ENCODE measurements at places on chromosomes 6 and 20.

DNA sequence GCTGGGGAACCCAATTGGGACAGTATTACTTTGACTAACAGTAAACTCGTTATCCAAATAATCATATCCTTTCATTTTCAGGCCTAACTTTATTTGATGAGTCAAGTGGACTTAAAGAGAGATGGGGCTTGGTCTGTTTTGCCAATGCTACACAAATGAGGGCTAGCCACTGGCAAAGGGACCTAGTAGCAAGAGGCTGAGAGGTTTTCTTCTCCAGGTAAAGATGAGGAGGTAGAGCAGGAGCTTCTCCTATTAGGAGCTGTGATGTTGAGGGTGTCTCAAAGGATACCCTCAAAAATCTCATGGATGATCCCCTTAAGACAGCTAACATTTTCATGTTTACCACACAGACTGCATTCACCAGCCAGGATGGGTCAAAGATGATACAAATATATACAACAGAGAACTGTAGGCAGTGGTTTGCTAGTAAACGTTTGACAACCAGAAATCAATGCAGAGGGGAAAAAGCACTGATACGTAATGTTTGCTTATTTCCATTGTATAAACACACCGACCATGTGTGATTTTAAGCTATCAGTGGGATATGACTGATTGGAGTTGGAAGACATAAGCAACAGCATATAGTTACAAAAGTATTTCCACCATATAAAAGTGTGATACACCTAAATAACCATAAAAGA lies 153.3 kb downstream of the IBTK start:
- H3K36me3 ChIP-seq: no peaks in the 10 kb centered on the region
- H3K27ac ChIP-seq: no peak overlapping the region
- H3K4me3 ChIP-seq: no peak overlapping the region

DNA sequence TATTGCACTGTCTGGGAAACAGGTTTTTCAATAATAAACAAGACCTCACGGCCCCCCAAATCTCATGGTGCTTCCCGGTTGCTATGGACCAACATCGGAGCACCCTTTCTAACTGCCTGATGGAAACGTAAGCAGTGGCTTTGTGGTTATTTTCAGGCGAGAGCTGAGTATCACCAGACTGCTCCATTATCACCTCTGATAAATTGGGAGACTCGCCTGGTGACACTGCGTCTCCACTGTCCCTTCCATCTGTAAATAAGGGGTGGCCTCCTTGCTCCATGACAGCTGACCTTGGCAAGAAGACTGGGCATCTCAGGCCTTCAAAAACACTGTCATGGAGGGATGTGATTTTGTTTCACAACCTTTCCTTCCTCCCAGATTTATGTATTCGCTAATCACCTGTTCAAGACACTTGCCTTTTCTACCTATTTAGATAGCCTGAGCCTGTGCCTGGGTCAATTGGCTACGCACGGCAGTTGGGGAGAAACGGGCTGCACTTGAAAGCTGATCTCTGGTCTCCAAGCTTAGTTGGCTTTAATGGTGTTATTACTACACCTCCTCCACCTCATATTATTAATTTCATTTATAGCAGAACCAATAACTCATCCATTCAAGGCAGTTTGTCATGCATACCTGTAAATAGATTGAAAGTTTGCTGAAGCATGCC lies 17.7 kb upstream of the CDH4 start:
- H3K27ac ChIP-seq: no peak overlapping the region
- H3K4me1 ChIP-seq: no peaks in the 10 kb centered on the region
- H3K27me3 ChIP-seq: peaks cover 42% of the 10 kb centered on the region
- H3K36me3 ChIP-seq: peaks cover 4% of the 10 kb centered on the region

GRCh38 chr20:37822141-37822601 lies 80.8 kb upstream of the VSTM2L start:
- peaks cover 3% of the 10 kb centered on the region for H3K36me3 ChIP-seq
- no peak overlapping the region for H3K27ac ChIP-seq
- H3K4me3 ChIP-seq: no peak overlapping the region
- H3K27me3 ChIP-seq: no peaks in the 10 kb centered on the region

- no peak overlapping the region for H3K27ac ChIP-seq
- H3K4me3 ChIP-seq: no peak overlapping the region
- DNase-seq: no peak
- peaks cover 13% of the 10 kb centered on the region for H3K27me3 ChIP-seq
- H3K36me3 ChIP-seq: no peaks in the 10 kb centered on the region
Observed at GRCh38 chr20:25071734-25072133, 10.2 kb downstream of the VSX1 start.

DNA sequence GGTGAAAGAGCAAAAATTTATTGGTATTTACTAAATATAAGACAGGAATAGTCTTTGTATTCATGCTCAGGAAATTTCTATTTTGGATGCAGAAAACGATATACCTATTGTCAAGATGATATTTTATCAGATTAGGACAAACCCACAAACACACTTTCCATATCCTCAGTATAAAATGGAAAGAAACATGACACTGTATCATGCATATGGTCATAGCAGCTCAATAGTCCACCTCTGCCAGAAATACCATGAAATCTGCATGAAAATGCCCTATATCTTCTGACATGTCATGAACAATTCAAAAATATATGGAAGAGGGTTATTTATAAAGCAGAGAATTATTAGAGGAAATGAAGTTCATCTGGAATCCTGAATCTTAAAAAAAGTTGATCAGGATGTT lies 11.7 kb upstream of the HINT3 start:
- no peak for DNase-seq
- peak overlapping the region; percentile 95 for H3K27ac ChIP-seq
- H3K27me3 ChIP-seq: no peaks in the 10 kb centered on the region
- H3K4me3 ChIP-seq: no peak overlapping the region
- H3K36me3 ChIP-seq: peaks cover 9% of the 10 kb centered on the region

GRCh38 chr6:14874975-14875480 lies 370.8 kb upstream of the JARID2 start:
- H3K27me3 ChIP-seq: no peaks in the 10 kb centered on the region
- H3K4me1 ChIP-seq: peaks cover 24% of the 10 kb centered on the region
- no peak for DNase-seq
- no peak overlapping the region for H3K27ac ChIP-seq

DNA sequence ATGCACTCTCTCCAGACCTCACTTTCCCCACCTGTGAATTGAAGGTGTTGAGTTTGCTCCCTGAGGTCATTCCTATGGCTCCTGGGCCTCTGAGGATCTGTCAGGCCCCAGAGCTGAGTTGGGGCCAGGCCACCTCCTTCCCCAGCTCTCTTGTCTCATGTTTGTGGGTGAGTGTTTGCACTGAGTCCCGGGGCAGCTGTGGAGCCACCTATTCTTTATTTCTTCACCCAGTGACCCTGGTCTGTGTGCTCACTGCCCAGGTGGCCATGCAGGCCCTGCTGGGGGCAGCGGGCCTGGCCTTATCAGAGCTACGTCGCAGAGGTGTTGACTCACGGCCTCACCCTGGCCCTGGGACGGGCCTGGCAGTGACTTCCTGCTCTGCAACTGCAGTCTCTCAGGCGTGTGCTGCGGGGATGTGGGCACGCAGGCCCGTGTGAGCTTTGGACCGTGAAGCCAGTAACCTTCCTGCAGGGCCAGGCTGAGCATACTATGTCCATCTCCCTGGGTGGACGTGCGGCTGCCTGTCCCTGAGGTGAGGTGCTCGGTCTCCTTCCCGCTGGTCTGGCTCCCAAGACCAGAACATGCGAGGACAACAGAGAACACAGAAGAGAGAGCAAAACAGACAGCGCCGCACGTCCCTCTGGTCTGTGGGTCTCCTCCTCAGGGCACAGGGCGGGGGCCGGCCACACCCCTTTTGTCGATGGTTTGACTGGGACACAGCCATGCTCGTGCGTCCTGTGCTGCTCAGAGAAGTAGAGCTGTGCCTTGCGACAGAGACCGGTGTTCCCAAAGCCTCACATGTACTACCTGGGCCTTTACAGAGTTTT lies 12.1 kb downstream of the TMEM181 start:
- H3K4me3 ChIP-seq: peak overlapping the region; percentile 77
- DNase-seq: peak; percentile 84
- H3K27ac ChIP-seq: peak overlapping the region; percentile 97
- no peaks in the 10 kb centered on the region for H3K27me3 ChIP-seq
- H3K4me1 ChIP-seq: peaks cover 63% of the 10 kb centered on the region
- H3K36me3 ChIP-seq: peaks cover 32% of the 10 kb centered on the region

- DNase-seq: no peak
- no peaks in the 10 kb centered on the region for H3K27me3 ChIP-seq
- no peak overlapping the region for H3K27ac ChIP-seq
- peaks cover 9% of the 10 kb centered on the region for H3K4me1 ChIP-seq
Observed at GRCh38 chr6:3753228-3753835, 1.8 kb upstream of the PXDC1 start.

DNA sequence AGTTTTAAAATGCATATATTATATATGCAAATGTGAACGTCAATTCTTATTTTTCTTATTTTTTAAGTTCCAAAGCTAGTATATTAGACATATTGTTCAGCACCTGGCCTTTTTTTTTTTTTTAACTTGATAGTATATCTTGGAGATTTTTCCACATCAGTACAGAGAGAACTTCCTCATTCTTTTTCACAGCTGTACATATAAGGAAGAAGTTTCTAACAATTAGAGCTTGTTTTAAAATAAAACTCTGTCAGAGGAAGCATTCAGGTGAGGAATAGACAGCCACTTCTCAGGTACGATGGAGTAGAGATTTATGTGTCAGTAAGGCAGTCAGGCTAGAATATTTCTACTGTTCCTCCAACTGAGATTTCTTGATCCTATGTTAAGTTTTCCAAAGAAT lies 233.1 kb upstream of the SUPT3H start:
- no peak overlapping the region for H3K4me3 ChIP-seq
- DNase-seq: no peak
- peaks cover 19% of the 10 kb centered on the region for H3K36me3 ChIP-seq
- peaks cover 66% of the 10 kb centered on the region for H3K4me1 ChIP-seq
- peak overlapping the region; percentile 53 for H3K27ac ChIP-seq

GRCh38 chr20:41213150-41213820 lies 75.9 kb downstream of the PLCG1 start:
- no peaks in the 10 kb centered on the region for H3K36me3 ChIP-seq
- DNase-seq: no peak
- H3K4me1 ChIP-seq: peaks cover 10% of the 10 kb centered on the region
- H3K27ac ChIP-seq: no peak overlapping the region

DNA sequence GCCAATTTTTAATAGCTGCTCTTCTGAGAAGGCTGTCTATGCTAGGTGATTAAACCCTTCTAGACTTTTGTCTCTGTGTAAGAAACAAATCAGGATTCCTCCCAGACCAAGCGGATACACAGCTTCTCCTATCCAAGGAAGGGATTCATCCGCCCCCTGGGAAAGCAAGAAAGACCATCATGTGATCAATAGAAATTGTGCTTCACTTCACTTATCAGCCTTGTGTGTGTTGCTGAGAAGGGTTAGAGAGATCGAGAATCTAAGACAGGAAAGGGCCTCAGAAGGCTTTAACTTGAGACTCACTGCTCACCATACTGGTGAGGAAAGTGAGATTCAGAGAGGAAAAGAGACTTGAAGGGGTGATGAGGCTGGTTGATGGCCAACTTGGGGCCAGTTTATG lies 1.5 kb downstream of the ABCC10 start:
- H3K4me3 ChIP-seq: peak overlapping the region; percentile 91
- H3K4me1 ChIP-seq: peaks cover 25% of the 10 kb centered on the region
- no peaks in the 10 kb centered on the region for H3K27me3 ChIP-seq
- no peak for DNase-seq
- H3K36me3 ChIP-seq: peaks cover 21% of the 10 kb centered on the region

- no peak overlapping the region for H3K4me3 ChIP-seq
- DNase-seq: no peak
- H3K36me3 ChIP-seq: peaks cover 30% of the 10 kb centered on the region
- H3K27ac ChIP-seq: no peak overlapping the region
- no peaks in the 10 kb centered on the region for H3K27me3 ChIP-seq
Observed at GRCh38 chr20:50681359-50682064, 9.8 kb downstream of the RIPOR3 start.

DNA sequence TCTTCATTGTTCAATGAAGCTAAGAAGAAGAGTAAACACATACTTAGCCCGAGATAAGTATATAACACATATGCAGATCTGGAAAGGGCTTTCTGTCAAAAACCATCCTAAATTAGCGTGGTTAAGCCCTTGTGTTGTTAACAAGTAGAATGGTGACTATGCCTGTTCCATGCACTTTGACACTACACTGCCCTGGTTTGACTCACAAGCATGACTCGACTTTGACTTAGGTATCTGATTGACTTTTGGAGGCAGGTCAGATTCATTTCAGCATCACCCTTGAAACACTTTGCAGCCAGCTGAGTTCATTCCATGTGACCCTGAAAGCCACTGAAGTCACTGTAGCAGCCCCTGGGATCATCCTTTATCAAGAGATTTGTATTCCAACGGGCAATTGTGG lies 239.8 kb downstream of the TBX18 start:
- H3K27ac ChIP-seq: no peak overlapping the region
- H3K4me1 ChIP-seq: peaks cover 18% of the 10 kb centered on the region
- no peaks in the 10 kb centered on the region for H3K36me3 ChIP-seq
- H3K4me3 ChIP-seq: no peak overlapping the region
- no peak for DNase-seq

DNA sequence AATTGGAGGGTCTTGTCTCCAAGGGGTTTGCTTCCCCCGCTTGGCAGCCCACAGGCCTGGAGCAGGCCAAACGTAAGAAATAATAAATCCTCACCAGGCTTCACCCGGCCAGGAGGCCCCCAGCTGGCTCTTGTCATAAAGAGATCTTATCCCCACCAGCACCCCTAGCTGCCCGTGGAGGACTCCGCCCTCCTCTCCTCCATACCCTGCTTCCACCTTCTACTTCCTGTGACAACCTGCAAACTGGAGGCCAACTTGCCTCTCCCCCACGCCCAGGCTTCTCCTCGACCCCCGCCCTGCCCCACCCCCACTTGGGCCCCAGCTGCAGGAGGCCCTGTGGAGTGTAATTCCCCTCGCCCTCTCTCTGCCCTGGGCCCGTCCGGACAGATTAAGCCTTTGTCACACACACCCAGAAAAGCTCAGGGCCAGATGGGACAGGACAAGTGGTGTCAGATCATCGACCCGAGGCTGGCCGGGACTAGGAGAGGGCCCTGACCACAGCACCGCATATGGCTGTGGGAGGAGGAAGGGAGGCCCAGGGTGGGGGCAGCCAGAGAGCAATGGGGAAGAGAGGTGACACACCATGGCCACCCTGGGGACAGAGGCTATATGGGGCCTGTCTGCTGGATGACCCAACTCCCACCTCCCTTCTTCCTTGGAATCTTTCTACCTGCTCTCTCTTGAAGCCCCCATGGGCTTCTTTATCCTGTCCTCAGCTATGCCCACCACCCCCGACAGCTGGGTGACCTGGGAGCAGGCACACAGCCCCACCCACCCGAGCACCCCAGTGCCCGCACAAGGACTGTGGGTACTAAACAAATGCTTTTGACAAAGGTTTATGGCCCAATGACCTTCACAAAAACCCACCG lies 3.9 kb downstream of the NOL4L start:
- H3K27ac ChIP-seq: no peak overlapping the region
- peak overlapping the region; percentile 34 for H3K4me3 ChIP-seq
- H3K36me3 ChIP-seq: peaks cover 7% of the 10 kb centered on the region
- DNase-seq: no peak

GRCh38 chr6:55778705-55779104 lies 96.7 kb downstream of the BMP5 start:
- H3K4me1 ChIP-seq: no peaks in the 10 kb centered on the region
- H3K27me3 ChIP-seq: peaks cover 12% of the 10 kb centered on the region
- no peak overlapping the region for H3K27ac ChIP-seq
- H3K36me3 ChIP-seq: no peaks in the 10 kb centered on the region
- no peak overlapping the region for H3K4me3 ChIP-seq
- no peak for DNase-seq

Data from Calu3 (cell line).